ENCODE measurements at places on chromosomes 13 and 19.

DNA sequence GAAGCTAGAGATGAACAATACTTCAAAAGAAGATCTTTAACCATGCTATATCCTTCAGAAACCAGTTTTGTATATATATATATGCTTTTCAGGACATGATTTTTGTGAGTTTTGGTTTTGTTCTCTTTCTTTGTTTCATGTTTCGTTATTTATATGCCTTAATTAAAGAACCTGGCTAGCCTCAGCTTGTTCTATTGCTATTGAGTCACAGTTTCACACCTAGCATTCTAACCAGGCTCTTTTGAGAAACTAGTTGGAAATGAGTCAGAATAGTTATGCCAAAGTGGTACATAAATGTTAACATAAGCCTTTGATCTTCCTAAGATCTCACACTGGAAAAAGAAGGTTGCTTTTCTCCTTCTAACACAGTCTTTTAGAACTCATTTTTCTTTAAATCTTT is 1925.2 kb downstream of the OLFM4 start:
- no peak for DNase-seq

DNA sequence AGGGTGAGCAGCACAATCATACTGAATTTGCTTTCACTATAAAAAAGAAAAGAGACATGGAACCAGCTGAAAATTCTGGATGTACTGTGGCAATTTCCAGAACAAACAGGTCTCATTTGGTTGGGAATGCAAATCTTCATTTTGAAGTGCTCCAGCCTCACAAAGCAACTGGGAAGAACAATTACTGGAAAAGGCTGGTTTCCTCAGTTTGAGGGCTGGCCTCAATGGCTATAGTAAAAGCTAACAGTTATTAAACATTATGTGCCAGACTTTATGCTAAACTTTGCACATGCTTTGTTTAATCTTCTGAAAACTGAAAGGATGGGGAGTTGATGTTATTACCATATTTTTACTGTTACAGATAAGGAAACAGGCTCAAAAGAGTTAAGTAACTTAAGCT is 3.0 kb downstream of the OBI1 start:
- no peak for DNase-seq

DNA sequence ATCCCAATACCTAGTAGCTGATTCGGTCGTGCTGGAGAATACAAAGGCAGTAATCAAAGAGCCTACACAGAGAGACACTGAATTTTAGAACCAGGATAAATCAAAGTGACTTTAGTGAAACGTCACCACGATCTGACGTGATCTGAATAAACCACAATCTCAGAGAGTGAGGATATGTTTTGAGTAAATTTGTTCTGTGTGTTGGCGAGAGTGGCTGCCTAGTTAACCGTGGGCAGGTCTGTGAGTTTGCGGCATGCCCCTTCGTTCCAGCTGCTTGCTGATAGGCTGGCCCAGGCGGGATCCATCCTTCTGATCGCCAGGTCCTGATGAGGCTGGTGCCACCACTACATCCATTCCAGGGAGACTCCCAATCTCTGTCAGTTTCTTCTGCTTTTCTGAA is 40.4 kb downstream of the LRCH1 start:
- no peak for DNase-seq

DNA sequence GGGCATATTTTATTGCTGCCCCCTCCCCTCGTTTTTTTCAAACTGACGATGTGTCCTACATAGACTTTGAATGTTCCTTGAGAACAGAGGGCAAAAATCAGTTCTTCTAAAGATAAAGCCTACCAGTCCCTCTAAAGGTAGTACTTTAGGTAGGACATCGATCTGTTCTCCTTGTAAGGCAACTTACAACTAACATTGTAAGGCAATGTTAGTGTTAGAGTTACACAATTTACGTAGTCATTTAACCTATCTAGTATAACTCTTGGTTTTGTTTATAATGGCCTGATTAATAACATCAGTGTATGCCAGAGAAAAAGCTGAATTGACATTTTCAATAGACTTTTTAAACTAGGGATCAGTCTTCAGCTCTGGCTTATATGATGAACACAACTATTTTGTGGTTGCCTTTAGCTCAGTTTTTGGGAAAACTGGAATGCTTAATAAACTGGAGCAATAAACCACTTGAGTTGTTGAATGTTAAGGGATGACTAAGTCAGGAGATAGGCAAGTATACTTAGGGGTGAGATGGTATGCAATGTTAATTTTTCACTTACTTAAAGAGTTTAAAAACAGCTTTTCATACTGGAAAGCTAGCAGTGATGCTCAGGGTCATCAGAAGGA is 2.2 kb downstream of the NDFIP2 start:
- no peak for DNase-seq

GRCh38 chr19:35223084-35223790 is 5.3 kb downstream of the FAM187B start:
- no peak for DNase-seq

DNA sequence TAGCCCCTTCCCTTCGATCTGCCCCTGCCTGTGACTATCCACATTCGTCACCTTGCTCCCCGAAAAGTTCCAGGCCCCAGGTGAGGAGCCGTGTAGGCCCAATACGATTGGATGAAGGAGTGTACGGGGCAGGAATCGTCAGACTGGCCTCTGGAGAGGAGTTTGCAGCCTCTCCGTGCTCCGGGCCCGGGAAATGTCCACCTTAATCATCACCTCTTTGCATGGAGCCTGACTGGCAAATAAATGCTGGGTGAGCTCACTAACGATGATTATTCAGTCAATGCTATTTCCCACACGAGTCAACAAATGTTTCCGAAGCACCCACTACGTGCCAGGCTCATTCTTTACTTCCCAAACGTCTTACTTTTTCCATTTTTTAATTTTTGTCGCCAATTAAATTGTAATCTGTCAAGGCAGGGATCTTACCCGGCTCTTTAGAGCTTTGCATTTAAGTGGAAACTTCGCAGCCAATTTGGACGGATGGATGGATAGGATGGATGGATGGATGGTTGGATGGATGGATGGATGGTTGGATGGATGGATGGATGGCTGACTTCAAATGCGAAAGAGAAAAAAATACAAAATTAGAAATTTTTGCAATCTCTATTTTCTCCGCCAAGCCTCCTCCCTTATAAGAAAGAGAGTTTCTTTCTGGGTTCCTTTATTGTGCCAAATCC is 45.8 kb downstream of the TGDS start:
- DNase-seq, result no peak

GRCh38 chr13:99258946-99259345 is 767 bp upstream of the GPR18 start:
- no peak for DNase-seq

DNA sequence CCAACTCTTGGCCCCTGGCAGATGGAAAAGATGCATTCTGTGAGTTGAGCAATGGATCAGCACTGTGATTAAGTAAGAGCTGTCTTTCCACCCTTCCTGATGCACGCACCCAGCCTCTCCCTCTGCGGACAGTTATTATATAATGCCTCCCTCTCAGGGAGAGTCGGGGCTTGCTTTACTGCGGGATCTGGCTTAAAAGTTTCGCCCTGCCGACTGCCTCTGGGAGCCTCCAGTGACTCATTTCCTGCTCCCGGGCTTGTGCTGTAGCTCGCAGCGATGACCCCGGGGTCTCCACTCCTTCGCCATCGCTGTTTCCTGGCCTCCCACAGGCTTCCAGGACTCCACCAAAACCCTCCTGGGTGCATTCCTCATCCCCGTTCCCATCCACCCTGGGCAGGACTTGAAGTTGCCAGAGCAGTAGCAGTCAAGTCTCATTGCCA is 107.4 kb upstream of the SLC7A1 start:
- no peak for DNase-seq

- peak; percentile 26 for DNase-seq
These were observed 57.6 kb upstream of the ZNF507 start for GRCh38 chr19:32287811-32288227.

All from left renal cortex interstitium (tissue), 4 donors.